Stimulated activated CD4-positive, alpha-beta T cell treated with anti-CD3 and anti-CD28 coated beads, TNF-alpha, amount 100 ng/mL, for 48 hours (primary cell): ENCODE measurements at places on chromosomes 7 and 10.

DNA sequence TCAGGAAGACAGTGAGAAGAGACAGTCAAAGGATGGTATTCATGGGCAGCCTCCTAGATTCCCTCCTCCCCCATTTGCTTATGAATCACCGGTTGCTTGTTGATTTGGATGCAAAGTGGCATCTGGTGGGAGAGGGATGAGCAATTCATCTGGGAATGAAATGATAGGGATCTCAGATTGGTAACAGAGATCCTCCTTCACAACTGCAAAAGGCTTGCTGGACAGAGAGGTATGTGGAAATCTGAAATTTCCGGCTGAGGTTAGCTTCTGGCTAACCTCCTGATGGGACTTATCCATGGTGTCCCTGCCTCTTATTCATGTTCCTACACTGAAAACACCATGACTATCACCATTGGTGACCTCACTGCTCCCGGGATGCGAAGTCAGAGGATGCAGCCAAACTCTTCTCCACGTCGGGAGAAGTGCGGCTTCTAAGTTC lies 48.4 kb upstream of the PODXL start:
- DNase-seq = no peak

DNA sequence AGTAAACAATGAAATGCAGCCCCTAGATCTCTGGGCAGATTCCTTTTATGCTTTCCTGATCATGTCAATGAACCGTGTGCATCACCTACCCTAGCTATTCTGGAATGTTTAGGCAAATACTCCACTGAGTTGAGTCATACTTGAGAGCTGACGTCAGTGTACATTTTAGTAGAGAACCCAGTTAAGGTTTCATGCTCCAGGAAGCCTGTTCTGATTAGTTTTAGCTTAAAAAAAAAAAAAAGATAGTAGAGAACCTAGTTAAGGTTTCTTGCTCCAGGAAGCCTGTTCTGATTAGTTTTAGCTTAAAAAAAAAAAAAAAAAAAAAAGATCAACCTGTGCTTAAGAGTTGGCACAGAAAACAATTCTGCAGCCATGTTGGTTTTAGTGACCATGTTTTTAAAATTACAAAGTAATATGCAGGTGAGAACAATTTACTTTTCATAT lies 3.7 kb upstream of the MCU start:
- no peak for DNase-seq

DNA sequence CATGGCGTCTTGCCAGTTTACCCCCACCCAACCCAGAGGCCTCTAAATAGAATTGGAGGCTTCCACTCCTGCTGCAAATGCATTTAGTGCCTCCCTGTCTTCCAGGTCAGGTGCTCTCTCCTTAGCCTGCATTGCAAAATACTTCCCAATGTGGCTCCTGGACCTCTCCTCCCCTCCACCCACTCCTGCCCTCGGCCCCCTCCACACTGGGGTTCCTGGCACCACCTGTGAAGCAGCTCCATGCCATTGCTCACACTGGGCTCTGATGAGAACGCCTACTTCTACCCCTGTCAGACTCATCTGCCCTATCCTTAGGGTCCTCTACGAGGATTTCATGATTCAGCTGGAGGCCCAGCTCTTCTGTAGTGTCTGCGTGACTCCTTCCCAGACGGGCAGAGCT lies 37.4 kb downstream of the C10orf120 start:
- DNase-seq = no peak

DNA sequence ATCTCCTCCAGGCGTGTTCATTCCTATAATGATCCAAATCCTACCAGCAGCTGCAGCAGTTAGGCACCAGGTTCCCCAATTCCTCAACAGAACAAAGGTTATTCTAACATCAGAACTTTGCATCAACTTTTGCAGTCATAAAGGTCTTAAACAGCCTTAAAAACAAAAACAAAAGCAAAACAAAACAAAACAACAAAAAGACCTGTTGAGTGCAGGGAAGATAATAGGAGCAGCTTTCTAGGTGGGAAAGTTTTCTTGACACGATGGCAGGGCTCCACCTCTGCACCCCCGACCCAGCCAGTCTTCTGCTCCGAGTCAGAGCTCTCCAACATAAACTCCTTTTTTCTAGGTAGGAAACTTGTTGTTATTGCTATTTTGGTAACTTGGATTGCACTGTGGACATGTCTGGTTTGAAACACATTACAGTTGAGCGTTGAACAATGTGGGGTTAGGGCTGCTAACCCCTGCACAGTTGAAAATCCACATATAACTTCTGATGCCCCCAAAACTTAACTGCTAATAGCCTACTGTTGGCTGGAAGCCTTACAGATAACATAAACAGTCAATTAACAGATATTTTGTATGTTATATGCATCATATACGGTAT lies 77.6 kb downstream of the MTPN start:
- DNase-seq = no peak

- no peak for DNase-seq
These were observed 24.7 kb upstream of the CRHR2 start for GRCh38 chr7:30706908-30707307.

DNA sequence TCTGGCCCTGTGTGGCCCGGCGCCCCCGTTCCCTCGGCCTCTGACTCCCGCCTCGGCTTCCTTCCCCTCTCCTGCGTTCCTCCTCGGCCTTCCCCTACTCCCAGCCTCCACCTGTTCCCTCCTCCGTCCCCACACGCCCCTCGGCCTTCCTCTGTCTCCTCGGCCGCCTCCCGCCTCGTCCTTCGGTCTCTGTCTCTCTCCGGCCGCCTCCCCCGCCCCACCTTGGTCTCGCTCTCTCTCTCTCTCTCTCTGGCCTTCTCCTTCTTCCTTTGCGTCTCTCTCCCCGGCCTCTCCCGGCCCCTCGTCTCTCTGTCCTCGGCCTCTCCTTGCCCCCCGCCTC lies 588 bp downstream of the GET4 start:
- DNase-seq = no peak

DNA sequence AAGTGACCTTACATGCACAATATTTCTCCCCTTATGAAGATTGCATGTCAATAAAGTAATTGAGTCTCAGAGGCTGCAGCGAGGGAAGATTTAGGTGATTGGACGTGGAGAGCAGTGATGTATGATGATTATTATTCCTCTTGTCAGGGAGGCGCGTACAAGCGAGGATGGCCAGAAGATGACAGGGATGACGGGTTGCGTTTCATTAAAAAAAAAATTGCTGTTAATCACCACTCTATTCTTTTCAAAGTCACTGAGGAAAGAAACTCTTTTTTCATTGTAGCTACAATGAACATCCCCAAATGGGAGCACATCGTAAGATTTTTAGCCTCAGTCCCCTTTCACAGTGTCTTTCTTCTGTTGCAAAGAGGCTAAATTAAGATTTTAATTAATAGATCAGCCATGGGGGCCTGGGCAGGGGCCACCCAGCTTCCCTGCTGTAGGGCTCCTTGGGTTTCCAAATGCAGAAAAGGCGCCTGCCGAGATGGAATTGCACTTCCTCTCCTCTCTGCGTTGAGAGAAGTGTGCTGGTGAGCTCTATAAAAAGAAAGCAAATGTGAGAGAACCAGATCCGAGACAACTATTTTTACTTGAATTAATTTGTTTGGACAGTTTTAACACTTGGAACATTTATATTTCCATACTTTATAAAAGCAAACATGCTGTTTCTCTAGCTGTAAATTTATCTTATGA lies 998.1 kb downstream of the LRMDA start:
- DNase-seq = no peak

DNA sequence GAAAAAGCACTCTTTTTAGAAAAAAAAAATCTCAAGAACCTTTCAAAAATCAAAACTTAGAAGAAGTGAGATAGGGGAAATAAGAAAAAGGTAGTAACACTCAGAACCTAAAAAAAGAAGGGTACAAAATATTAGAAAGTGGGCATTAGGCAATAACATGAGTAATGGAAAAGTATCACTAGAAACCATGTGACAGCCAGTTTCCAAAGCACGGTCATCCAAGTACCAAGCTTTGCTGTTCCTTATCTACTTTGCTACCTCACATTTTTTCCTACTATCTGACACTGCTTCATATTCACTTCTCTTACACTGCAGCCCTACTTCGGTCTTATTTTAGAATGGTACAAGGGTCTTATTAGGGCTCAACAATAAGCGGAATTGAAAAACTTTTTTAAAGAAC lies 30.3 kb downstream of the IMMP2L start:
- no peak for DNase-seq

DNA sequence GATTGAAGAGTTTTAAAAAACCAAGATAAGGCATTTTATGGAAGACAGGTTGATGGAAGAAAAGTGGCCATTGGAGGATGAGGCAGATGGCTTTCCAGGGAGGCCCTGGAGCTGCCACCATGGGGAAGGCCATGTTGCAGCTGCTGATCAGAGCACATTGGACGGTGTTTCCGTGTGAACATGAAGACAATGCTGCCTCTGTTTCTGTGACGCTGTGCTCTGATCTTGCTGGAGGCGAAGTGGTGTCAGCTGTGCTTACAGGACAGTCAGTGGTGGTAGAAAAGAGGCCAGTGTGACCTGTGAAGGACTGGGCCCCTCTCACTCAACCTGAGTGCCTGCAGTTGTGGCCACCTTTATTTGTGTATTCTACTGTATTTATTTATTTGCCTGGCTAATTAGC lies 132.9 kb downstream of the FAM204A start:
- DNase-seq = no peak

DNA sequence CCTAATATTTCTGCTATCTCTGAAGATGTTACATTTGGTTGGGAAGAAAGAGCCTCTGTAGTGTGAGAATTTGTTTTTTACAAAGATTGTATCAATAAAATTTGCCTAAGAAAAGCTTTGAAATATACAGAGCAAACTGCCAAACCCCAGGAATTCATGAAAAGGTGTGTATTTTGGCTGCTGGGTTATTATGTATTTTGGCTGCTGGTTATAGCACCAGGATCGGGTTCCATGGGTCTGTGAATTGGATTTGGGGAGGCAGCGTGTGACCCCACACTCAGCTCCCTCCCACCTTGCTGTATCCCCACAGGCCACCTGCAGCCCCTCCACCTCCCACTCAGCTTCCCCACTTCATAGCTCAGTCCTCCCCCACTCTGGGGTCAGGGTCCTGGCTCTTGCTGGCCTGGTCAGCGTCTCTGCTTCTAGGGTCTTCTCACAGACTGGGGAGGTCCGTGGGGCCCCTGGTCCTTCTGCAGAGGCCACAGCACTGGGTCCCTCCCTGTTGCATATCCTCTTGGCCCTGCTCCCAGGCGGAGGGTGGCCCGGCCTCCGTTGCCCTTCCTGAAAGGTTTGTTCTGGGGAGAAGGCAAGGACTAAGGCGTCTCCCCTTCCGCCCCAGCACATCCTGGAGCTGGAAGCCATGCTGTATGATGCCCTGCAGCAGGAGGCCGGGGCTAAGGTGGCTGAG lies 24.0 kb upstream of the DPYSL4 start:
- no peak for DNase-seq

- DNase-seq = no peak
These were observed 50.5 kb downstream of the CPVL start for GRCh38 chr7:29095631-29096445.

DNA sequence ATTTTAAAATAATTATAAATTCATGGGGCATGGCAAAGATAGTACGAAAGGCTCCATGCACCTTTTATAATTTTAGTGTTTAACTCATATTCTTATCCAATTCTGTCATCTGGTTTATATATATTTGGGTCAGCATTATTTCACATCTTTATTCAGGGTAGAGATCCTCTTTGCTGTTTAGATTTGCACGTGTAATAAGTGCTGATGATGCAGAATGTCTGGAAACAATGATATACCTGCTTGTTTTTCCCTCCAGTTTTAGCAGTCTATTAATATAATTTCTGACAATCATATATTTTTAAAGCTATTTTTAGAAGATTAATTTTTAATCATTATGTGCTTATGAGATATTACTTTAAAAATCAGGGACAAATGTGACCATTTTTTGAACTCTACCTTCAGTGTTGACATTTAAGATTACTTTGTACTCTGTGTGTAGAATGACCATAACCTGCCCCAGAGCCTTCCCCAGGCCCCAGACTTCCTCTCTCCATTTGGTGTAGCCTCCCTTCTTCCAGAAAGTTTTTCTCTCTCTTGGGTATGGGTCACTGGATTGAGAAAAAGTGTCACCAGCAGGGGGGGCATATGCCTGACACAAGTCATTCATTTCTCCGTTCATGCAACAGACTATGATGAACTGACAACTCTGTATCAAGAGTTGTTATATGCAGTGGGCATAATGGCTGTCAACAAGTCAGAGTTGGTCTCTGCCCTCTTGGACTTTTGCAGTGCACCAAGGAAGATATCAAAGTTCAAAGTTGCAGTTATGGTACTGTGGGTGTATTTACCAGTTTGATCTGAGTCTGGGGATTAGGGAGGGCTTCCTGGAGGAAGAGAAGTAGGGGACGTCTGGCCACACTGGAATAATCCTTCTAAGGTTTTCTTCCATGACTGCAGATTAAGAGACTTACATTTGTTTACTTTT lies 192.6 kb upstream of the CCDC6 start:
- no peak for DNase-seq
